ENCODE measurements at places on chromosomes 11 and 22.

DNA sequence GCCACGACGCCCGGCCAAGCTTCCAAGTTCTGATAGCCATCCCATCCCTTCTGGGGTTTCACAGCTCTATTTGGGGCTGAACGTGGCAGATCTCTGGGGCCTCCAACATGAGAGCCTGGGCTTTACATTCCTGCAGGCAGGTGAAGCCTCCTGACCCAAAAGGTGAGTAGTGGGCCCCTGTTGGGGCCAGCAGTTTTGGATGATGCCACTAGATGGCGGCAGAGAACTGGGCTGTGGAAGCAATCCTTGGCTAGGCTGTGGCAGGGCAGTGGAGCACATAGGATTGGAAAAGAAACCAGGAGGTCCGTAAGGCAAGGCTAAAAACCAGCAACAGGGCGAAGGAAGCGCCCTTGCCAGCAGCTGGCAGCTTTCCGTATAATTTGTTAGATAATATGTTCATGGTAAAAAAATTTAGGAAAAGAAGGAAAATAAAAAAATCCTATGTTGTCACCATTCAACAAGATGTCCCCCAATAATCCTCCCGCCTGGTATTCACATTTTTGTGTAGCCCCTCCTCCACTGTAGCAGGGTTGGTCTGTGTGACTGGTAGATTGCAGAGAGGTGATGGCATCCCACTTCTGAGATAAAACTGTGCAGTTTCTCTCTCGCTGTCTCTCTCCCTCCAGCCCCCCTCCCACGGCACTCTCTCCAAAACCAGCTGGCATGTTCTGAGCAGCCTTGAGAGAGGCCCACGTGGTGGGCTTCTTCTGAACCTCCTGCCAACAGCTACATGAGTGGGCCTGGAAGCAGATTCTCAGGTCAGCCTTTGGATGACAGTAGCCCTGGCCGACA lies 43.6 kb upstream of the OR4B1 start:
- peak; percentile 86 for DNase-seq

DNA sequence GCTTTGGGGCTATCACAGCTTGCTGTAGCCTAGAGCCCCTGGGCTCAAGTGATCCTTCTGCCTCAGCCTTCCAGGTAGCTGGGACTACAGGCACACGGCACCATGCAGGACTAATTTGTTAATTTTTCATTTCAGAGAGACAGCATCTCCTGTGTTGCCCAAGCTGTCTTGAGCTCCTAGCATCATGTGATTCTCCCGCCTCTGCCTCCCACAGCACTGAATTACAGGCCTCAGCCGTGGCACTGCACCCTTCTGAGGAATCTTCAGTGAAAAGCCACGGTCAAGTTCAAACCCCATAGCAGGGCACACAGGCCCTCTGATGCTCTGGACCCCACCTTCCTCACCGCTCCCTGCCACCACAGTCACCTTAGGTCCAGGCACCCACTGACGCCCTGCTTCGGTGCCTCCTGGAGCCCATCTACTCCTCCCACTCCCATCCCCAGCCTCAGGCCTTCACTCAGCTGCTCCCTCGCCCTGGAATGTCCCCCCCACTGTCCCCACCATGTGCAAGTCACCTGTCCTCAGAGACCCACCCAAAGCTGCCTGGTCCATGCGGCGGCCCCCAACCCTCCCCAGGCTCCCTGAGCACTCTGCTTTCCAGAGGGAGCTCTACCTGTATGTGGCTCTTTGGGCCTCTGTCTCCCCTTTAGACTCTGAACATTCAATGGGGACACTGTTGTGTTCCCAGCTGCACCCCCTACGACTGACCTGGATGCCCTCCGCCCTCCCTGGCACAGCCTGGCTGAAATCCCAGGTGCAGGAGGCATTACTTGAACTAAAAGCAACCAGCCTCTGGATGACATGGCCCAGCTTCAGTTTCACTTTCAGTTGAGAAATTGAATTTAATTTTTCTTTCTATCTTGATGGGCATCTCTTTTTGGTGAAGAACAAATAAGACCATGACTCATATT lies 1.6 kb downstream of the APOL2 start:
- DNase-seq: no peak

GRCh38 chr22:41411021-41411851 lies 29.5 kb downstream of the TEF start:
- DNase-seq: no peak

- no peak for DNase-seq
Measured at GRCh38 chr11:36041988-36042611, 98.2 kb downstream of the LDLRAD3 start.

DNA sequence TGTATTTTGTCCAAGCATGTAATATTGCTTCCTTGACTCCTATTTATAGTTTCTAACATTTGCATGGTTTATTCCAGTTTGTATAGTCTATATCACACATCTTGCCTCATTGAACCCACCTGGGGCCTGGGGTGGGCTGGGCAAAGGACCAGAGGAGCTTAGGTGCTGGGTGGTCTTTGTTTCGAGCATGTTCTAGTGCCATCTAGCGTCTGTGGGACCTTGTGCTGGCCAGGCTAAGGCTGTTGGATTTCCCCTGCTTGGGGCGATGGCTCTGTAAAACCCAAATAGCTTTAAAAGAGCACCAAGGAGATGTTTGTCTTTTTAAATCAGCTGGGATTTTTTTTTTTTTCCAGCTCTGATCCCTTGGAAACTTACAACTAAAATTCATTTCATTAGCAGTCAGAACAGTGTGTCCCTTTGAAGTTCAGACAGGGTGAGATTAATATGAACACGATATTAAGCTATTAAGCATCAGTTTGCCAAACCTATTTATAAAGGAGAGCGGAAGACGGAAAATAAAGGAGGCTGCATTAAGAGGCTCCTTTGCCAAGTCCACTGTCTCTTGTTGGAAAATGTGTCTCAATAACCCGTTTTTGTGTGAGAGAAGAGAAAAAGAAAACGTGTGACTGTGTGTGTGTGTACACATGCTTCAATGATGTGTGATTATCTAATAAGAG lies 157.4 kb downstream of the COMMD9 start:
- DNase-seq: peak; percentile 58

DNA sequence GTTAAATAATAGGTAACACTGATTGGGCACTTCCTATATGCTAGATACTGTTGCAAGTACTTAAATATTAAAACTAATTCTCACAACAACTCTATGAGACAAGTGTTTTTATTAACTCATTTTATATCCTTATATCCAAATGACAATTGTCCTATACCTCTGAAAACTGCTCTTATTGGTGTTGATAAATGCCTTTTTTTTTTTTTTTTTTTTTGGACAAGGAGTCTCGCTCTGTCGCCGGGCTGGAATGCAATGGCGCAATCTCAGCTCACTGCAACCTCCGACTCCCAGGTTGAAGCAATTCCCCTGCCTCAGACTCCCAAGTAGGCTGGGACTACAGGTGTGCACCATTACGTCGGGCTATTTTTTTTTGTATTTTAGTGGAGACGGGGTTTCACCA lies 41.6 kb downstream of the MRTFA start:
- no peak for DNase-seq

- peak; percentile 79 for DNase-seq
Measured at GRCh38 chr22:22877523-22878210, 9.9 kb upstream of the IGLL5 start.

- no peak for DNase-seq
Measured at GRCh38 chr11:45857961-45858474, 10.7 kb downstream of the CRY2 start.

DNA sequence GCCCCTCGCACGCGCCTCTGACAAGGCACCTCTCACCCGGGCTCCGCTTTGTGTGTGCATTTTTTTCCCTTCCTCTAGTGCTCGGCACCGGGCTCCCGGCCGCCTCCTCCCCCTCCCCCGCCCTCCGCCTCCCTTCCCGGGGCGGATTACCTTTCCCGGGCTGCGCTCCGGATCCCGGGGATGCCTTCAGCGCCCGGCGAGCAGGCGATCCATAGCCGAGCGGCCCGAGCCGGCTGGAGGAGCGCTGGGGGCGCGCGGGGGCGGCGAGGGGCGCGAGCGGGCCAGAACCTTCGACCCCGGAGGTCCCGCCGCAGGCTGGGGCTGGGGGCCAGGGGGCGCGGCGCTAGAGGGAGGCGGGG lies 282 bp downstream of the MPPED2 start:
- peak; percentile 69 for DNase-seq

DNA sequence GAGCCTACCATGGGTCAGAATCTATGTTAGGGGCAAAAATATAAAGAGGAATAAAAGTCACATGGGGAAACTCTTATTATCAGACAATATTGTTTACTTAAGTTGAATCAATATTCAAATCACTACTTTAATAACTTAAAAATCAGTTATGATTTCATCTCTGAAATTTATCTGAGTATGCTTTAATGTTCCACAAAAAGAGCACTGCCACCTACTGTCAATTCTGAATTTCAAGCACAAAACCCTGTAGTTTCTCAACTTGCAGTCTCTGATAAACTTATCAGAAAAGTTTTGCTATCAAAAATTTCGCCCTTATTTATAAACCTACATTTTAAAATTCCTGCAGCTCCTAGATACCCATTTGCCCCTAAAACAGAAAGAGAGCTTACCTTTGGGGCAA lies 47.3 kb downstream of the RDX start:
- no peak for DNase-seq

DNA sequence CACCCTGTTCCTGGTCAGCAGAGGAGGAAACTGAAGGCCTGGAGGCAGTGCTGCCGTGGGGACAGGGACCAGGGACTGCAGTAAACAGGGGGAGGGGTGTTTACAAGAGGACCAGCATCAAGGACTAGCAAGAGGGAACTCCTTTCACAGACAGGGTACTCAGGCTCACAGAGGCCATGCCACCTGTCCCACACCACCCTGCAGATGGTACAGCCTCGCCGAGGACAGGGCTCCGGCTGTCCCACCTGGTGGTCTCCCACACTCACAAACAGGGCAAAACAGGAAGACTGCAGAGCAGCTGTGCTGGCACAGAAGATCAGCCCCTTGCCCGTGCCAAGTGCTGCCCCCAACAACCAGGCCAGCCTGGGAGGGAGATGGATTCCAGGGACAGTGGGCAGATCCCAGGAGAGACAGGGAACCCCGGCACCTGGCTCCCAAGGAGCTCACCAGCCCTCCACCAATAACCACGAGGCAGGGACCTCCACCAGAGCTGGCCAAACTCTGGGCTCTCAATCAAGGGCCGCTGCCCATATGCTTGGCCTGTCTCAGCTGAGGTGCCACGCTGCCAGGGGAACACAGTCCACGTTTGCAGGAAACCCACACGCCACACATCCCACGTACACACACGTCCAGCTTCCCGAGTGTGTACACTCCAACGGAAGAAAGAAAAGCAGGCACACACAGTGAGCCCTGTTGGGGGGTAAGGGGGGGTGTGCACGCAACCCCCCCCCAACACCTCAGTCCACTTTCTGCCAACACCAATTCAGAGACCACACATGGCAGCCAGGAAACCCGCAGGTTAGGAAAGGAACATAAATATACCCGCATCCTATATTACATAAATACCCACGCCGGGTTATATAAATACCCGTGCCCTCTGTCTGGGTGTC lies 2.1 kb downstream of the CSNK1E start:
- DNase-seq: no peak

DNA sequence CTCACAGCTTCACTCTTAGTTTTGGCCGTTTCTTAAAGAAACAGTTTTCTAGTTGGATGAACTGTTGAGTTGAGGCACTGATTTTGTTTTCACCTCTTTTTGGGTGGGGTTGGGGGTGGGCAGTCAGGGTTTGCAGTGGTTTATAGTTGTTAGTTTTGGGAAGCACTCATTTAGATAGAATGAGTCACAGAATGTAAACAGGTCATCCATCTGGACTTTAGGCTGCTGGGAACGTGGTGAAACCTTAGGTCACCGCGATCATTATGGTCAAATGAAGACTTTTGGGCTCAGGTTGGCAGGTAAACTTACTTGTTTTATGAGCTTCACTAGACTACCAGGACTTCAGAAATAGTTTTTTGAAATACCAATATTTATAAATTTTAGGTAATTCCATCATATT lies 48.4 kb downstream of the CSTPP1 start:
- no peak for DNase-seq

DNA sequence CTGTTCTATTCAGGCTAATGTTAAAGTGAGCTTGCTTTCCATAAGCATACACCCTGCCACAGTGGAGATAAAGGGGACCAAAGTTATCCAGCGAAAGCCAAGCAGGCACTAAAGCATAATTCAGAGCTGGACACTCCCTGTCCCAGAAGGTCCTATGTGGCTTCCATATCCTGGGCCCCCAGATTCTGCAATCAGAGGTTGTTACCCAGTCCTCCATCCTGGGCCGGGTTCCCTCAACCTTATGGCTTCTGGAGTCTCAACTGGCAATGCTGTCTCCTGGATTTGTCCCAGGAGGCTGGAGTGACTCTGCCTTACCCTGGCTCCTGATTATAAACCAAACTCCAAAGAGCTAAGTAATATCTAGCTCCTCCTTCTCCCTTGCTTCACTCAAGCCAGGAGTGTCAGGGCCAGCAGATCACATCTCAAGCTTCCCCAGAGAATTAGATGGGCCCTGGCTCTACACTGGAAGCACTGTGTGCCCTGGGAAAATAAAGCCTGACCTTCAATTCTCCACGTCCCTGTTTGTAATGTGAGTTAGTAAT lies 14.0 kb upstream of the SMIM35 start:
- DNase-seq: peak; percentile 5

DNA sequence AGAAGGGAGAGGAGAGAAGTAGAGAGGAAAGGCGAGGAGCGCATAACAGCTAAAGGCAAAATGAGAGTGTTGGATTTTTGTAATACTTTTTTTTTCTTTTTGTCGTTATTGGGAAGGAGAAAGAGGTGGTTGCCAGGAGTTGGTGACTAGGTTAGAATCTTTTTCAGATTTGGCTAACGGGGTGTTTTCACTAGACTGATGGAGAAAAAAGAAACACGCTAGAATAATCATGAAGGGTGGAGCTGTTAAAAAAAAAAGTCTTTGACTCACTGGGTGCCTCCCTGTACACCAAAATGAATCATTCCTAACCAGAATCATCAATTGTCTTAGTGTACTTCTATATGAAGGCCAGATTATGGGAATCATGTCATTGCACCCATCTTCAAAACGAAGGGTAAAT lies 12.7 kb downstream of the BLID start:
- no peak for DNase-seq

DNA sequence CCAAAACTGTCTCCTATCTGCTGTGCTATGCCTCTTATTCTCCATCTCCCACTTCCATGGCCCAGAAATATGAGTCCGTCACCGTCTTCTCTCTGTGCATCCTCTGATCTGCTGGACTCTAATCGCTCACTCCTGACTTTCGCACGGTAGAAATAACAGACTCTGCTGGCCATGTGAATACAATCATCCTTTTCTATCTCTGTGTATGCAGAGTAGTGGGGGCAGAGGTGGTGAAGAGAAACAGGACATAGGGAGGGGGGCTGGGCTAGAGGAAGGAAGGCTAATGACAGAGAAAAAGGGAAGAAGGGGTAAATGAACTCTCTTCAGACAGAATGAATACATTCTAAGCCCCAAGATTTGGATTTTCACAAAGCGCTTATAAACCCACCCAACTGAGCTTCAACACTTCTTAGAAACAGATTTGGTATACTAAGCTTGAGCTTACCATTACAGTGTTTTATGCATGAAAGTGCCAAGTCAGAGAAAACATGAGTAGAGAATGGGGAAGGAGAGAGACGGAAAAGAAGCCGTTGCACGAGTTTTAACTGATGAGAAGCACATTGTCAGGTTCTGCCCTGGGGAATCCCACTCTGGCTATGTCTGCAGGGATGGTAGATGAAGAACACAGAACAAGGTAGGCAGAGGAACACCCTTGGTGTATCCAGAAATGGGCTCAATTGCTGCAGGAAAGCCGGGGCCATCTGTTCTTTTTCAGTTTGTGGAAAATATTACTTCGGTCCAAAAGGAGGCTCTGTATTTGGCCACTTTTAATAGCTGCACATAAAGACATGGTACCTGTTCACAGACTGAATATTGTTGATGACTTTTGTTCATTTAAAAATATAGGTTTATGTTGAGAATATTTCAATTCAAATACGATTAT lies 324.7 kb downstream of the ETS1 start:
- DNase-seq: no peak

All from D341Med (cell line).